PC-3 (cell line): ENCODE measurements at places on chromosomes 5 and 9. TPM values are rescaled to one million over a fixed set of nuclear protein-coding genes. Genes with fewer than 3 reads are reported as not detected.
A peak's percentile ranks its signal among the peaks of the same experiment; 100 is the strongest.

GRCh38 chr5:138179277-138179857 is 455 bp downstream of the KIF20A start:
- DNase-seq = no peak

DNA sequence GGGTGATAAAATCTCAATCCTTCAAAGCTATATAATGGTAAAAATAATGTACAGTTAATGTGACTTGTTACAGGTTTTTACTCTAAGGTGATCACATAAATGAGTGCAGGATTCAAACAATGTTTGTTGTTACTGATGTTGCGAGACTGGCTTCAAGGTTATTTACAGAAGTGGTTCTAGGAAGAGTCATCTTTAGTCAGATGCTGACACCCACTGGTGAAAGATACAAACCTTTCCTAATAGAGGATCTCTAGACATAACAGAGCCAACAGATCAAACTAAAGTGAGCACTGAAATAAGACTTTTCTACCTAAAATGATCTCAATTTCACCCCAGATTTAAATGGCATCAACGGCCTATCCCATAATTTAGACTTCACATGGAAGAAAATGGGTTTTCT is 20.2 kb downstream of the ARSB start:
- DNase-seq = peak; percentile 64

DNA sequence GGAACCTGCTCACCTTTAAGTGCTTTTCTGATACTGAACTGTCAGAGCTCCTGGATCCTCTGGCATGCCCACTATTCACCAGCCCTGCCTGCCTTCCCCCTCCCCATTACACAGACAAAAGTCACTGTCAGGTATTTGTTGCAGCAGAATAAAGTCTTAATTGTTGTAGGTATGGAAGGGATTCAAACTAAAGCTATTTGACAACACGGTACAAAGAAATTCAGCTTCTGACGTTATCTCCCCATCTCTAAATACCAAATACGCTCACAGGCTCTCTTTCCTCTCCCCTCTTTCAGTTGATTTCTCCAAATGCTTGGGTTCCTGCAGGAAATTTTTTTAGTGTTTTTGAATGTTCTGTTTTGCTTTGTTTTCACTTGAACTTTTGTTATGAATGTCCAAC is 9.3 kb upstream of the TGFBR1 start:
- no peak for DNase-seq

- no peak for DNase-seq
Observed at GRCh38 chr5:82991059-82991458, 86.1 kb downstream of the TMEM167A start.

- no peak for DNase-seq
Observed at GRCh38 chr5:149823375-149823774, 93.3 kb downstream of the PPARGC1B start.

DNA sequence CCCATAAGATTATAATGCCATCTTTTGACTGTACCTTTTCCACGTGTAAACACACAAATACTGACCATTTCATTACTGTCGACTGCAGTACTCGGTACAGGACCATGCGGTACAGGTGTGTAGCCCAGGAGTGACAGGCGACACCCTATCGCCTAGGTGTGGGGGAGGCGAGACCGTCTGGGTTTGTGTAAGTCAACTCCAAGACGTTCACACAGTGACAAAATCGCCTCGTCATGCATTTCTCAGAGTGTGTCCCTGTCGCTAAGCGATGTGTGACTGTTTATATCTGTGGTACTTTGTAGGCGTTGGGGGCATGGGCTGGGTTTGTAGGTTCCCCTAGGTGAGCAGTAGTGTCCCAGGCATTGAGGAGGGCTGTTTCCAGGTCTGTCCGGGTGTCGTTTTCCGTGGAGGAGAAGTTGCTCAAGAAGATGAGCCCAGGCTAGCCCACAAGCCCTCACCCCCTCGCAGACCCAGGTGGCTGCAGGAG is 20.3 kb downstream of the NEK6 start:
- DNase-seq = no peak

DNA sequence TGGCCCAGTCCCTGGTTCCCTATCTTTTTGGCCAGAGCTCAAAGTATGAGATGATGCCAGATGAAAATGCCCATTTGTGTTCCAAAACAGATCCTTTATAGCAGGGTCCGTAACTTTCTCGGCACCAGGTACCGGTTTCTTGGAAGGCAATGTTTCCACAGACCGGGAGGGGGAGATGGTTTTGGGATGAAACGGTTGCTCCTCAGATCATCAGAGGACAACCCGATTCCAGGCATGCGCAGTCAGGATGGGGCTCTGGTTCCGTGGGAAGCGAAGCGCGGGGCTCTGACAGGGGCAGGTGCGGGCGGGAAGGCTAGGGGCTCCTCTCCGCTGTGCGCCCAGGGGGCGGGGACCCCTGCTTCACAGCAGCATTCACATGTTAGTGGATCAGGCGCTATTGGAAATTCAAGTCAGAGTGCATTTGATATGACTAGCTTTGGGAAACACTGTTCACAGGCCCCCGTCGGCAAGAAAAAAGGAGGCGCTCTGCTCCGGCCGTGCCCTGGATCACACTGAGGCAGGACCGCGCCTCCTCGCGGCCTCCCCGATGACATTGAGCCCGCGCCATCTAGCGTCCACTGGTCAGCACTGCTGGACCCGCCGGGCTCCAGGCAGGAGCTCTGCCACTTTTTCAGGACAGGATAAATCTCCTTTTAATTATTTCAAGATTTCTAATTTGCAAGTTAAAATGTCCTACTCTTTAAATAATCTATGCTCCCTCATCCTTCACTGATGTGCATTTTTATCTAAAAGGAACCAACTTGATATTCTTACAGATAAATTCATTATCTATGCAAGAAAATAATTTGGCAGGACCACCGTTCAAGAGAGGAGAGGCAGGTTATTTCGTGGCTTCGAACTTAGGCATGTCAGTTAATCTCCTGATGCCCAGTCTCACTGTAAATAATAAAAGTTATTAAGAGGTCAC is 190.0 kb downstream of the FANCC start:
- DNase-seq = peak; percentile 74

DNA sequence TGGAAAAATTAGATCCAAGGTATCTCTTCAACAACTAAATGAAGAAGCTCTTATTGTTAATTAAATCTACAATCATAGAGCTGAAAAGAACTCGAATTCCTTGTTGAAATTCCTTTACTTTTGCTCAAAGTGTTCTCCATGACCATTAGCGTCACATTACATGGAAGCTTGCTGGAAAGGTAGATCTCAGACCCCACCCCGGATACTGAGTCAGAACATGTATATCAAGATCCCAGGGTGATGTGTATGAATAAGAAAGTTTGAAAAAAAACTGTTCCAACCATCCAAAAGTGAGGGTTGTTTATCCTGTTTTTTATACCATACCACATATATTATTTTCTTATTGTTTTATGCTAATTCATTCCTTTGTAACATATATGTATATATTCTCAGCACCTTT is 237.1 kb upstream of the PUM3 start:
- DNase-seq = peak; percentile 25

DNA sequence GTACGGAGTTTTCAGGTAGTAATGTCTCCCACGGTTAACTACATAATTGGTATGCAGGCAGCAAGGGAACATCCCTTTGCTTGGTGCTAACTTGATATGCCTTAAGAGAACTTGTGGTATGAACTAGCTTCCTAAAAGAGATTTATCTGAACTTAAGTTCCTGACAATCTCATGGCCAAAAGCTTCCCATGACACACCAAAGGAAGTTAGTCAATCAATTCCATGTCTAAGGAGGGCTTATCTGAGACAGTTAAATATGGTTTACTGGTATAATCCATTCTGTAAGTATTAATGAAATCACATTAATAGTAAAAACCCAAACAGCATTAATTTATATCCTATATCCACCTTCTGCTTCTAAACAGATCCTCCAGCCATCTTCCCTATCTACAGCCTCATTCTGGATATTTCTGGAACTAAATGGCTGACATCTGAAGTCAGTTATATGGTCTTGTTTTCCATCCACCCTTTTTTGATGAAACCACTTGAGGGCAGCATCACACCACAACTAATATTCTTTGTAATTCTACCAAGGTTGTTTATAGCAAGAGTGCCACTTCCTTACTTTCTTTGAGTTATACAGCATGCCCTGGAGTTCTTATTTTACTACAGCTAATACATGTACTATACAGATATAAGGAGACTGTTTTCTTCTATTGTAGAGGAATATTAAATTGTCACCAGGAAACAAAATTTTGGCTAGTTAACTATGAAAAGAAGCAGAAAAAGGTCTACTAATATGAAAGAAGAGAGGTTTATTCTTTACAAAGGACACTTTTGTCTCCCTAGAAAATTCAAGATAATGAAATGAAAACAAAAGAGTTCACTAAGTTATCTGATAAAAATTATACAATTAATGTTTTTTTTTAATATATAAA is 34.7 kb downstream of the SHOC1 start:
- peak; percentile 79 for DNase-seq

- DNase-seq = no peak
Observed at GRCh38 chr5:92492908-92493307, 1088.1 kb downstream of the NR2F1-AS1 start.

DNA sequence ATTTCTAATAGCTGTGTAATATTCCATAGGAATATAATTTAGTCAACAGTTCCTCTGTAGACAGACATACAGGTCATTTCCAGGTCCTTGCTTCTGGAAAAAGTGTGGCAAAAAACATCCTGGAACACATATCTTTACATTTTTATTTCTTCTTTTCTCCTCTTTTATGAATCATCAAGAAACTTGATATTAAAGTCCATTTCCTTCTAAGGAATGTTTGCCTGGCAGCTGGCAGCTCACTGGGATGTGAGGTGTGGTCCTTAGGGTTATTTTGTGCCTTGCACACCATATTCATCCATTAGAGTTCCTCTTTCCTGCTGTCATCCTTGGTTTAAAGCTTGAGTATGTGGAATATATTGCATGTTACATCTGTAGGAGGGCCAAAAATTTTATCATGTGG is 122.0 kb downstream of the GALNT10 start:
- DNase-seq = peak; percentile 61

GRCh38 chr5:142984011-142984410 is 213.8 kb downstream of the ARHGAP26 start:
- DNase-seq = no peak

DNA sequence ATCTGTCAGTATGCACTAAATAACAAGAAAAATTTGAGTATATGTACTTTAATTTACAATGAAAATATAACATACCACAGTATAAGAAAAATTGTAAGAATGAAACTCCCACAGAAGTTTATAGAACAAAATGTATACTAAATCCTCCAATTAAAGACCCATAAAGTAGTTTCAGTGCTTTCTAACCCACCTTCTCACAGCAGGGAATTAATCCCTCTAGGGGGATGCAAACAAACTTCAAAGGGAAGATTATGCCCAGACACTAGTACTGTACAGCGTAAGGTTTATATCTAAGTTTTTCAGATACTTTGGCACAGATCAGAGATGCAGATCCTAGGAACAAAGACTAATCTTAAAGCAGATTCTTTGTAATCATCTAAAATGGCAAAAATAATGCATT is 57.2 kb downstream of the DENND1A start:
- no peak for DNase-seq

- no peak for DNase-seq
Observed at GRCh38 chr9:20634895-20635294, 12.6 kb upstream of the MLLT3 start.

DNA sequence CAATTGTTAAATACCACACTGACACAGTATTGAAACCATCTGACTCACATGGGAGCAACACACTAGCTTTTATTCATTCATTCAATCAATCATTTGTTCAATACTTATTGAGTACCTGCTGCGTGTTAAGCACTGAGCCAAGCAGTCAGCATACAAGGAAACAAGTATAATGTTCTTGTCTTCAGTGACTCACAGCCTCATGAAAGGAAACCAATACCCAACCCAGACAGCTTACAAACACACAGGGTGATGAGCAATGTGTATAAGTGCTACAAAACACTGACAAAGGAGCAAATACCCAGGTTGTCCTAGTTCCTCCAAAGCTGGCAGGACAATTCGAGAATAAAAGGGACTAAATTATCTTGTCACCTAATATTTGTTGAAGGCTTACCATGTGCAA is 67.6 kb upstream of the RASEF start:
- peak; percentile 61 for DNase-seq

- DNase-seq = peak; percentile 32
Observed at GRCh38 chr9:68777070-68777763, 72.2 kb downstream of the PIP5K1B start.

GRCh38 chr5:175493726-175494125 is 15.4 kb downstream of the SFXN1 start:
- no peak for DNase-seq

- DNase-seq = no peak
Observed at GRCh38 chr5:109412981-109413402, 3.2 kb upstream of the PJA2 start.

- DNase-seq = no peak
Observed at GRCh38 chr5:5564898-5565297, 142.4 kb downstream of the ICE1 start.

GRCh38 chr5:149931992-149932436 is 12.6 kb downstream of the PDE6A start:
- no peak for DNase-seq

GRCh38 chr5:110925398-110925797 is 146.1 kb upstream of the TSLP start:
- DNase-seq = no peak

- DNase-seq = no peak
Observed at GRCh38 chr9:36438536-36439236, 38.6 kb upstream of the RNF38 start.

TYRP1 gene
- 0.22 TPM in 1 of 2 replicates, not detected in the other for total RNA-seq

ABCA1 gene
- total RNA-seq = 2.3 and 2.5 TPM in 2 replicates

CDH6 gene
- 1.8 and 1.9 TPM in 2 replicates for total RNA-seq

TPPP gene
- 1.7 and 1.9 TPM in 2 replicates for total RNA-seq

SLC25A48 gene
- total RNA-seq = not detected in 2 replicates

GABRA6 gene
- total RNA-seq = 0.17 TPM in 1 of 2 replicates, not detected in the other

ADRB2 gene
- total RNA-seq = 41.1 and 42.1 TPM in 2 replicates

CCDC192 gene
- not detected in 2 replicates for total RNA-seq

CRHBP gene
- not detected in 2 replicates for total RNA-seq

ADCY2 gene
- total RNA-seq = not detected in 2 replicates

SLC34A1 gene
- 0.07 and 0.12 TPM in 2 replicates for total RNA-seq

GRXCR2 gene
- total RNA-seq = not detected in 2 replicates

LMX1B gene
- 0.55 and 1.2 TPM in 2 replicates for total RNA-seq

PALM2AKAP2 gene
- total RNA-seq = 0.22 and 1.2 TPM in 2 replicates

SURF6 gene
- total RNA-seq = 28.0 TPM in 2 replicates

RAD1 gene
- 22.5 and 62.5 TPM in 2 replicates for total RNA-seq

FOXD4L5 gene
- 0.04 TPM in 1 of 2 replicates, not detected in the other for total RNA-seq
